Adrenal gland (tissue), 19 donors: ENCODE measurements at places on chromosomes 13 and 19. TPM values are rescaled to one million over a fixed set of nuclear protein-coding genes. Genes with fewer than 3 reads are reported as not detected.

IFNL1 gene
- not detected for total RNA-seq

DNA sequence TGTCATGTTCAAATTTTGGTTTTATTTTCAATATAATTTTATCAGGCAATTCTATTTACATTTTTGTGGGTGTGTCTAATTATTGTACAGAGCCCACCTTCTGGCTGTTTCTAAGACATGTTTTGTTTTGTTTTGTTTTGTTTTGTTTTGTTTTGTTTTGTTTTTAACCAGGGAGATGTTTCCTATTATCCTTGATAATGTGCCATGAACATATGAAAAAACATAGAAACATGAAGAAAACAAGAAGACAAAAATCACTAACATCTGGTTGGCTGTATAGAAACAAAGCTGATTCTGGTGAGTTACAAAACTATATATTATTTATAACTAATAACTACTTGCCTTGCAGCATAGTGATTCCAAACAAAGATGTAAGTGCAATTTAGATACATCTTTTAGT lies 128.1 kb upstream of the TRPC4 start:
- DNase-seq: no peak
- no peaks in the 10 kb centered on the region for H3K36me3 ChIP-seq
- no peaks in the 10 kb centered on the region for H3K4me1 ChIP-seq
- H3K27ac ChIP-seq: no peak overlapping the region
- no peak overlapping the region for H3K4me3 ChIP-seq

FFAR3 gene
- total RNA-seq: not detected

SHISA2 gene
- 0.47 TPM for total RNA-seq

STOML3 gene
- total RNA-seq: not detected

DNA sequence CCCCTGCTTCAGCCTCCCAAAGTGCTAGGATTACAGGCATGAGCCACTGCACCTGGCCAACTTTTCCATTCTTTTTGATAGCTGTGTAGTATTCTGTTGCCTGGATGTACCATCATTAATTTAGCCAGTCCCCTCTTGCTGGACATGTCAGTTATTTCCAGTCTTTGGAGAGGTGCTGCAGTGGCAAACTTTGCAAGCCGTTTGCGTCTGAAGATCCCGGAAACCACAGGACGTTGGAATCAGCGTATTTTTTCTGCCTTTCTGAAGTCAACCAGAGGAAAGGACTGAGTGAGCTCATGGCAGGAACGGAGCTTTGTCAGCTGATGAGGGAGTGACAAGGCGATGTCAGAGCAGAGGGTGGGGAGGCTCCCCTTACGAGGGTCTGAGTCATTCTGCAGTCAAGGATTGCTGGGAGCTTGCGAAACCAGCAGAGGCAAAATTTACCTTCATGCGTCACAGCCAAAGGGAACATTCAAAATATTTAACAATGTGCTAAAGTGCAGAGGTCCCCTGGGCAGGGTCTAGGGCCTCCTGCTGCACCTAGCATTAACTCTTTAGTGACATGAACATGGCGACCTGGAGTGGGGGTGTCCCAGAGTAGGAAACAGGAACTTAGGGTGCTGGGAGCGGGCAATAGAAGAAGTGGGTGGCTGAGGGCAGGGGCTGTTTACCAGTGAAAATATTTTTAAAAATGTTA lies 5.6 kb downstream of the C5AR1 start:
- H3K4me3 ChIP-seq: no peak overlapping the region
- peak overlapping the region; percentile 88 for H3K27ac ChIP-seq
- no peaks in the 10 kb centered on the region for H3K27me3 ChIP-seq

SIGLEC8 gene
- 9.8 TPM for total RNA-seq

DNA sequence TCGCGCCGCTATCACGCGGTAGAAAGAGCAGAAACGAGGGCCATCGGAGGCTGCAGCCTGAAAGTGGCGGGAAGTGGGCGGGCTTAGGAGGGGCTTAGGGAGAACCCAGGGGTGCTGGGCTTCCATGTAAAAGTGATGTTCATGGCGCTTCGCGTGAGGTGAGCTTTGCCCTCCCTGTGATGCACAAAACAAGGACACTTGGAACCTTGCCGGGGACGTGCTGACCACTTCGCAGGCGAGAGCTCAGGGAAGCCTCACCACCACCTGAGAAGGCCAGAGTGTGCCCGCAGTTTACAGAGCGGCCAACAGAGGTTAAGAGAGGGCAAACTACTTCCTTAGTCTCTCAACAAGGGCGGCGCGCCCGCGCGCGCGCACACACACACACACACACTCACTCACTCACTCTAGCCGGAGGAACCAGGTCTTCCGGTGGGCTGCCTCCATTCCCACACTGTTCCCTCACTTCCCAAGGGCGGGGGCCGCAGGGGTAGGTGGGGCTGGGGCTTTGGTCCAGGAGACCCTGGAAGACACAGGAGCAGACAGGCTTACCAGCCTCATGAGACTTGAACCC lies 651 bp downstream of the GAPDHS start:
- DNase-seq: no peak
- no peak overlapping the region for H3K27ac ChIP-seq
- H3K4me3 ChIP-seq: no peak overlapping the region
- no peaks in the 10 kb centered on the region for H3K36me3 ChIP-seq

ADGRL1 gene
- total RNA-seq: 15.5 TPM

DNA sequence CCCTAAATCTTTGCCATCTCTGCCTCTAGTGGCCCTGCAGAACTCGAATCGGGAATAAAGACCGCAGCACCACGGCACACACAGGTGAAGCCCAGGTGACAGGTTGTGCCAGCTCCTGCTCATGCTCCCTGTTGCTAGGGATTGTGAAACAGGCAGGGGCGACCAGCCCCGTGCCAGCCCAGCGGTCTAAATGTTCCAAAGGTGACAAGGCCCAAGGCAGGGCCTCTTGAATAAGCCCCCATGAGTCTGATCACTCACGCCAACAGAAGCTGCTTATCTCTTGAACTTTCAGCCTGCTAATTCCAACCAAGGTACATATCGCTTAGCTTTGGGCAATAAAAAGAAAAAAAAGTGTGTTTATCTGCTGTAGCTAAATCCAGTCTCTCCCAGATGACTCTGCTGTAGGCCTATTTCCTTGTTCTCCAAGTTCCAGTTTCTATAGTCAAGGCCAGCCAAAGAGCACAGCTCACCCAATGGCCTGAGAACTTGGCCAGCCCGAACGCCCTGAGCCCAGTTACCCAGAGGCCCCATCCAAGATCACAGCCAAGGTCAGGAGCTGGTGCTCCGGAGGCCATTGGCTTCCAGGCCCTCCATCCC lies 191.1 kb upstream of the GPR12 start:
- no peaks in the 10 kb centered on the region for H3K36me3 ChIP-seq
- H3K27ac ChIP-seq: no peak overlapping the region

DNA sequence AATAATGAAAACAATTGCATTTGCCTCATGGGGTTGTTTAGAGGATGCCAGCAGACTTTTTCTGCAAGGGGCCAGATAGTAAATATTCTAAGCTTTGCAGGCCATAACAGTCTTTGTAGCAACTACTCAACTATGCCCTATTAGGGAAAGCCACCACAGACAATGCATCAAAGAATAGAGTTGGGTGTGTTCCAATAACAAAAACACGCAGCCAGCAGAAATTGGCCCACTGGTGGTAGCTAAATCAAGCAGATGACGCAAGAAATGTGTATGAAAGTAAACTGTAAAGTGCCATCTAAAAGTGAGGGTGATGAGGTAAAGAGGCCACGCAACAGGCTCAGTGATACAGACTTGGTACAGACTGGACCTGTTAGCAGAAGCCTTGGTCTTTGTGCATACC lies 75.2 kb upstream of the SIAH3 start:
- H3K27me3 ChIP-seq: no peaks in the 10 kb centered on the region
- no peaks in the 10 kb centered on the region for H3K4me1 ChIP-seq
- H3K4me3 ChIP-seq: no peak overlapping the region

- DNase-seq: no peak
- no peaks in the 10 kb centered on the region for H3K27me3 ChIP-seq
- no peak overlapping the region for H3K4me3 ChIP-seq
- H3K4me1 ChIP-seq: no peaks in the 10 kb centered on the region
These were observed 538.4 kb upstream of the PCDH20 start for GRCh38 chr13:61954092-61954491.

- H3K27ac ChIP-seq: peak overlapping the region; percentile 70
- no peak for DNase-seq
- peak overlapping the region; percentile 35 for H3K4me3 ChIP-seq
- H3K36me3 ChIP-seq: peaks cover 5% of the 10 kb centered on the region
- peaks cover 80% of the 10 kb centered on the region for H3K4me1 ChIP-seq
These were observed 4.8 kb downstream of the PPP6R1 start for GRCh38 chr19:55253842-55254624.
